ENCODE measurements at places on chromosomes 1 and 21.

GRCh38 chr1:193120604-193121166 lies 1.1 kb upstream of the CDC73 start:
- no peak for DNase-seq

GRCh38 chr1:168141871-168142385 lies 5.2 kb upstream of the GPR161 start:
- no peak for DNase-seq

GRCh38 chr1:12099610-12100009 lies 36.5 kb downstream of the TNFRSF8 start:
- no peak for DNase-seq

- no peak for DNase-seq
Observed at GRCh38 chr1:230427094-230427876, 1.2 kb upstream of the PGBD5 start.

- no peak for DNase-seq
Observed at GRCh38 chr1:21292503-21292983, 2.3 kb upstream of the ECE1 start.

DNA sequence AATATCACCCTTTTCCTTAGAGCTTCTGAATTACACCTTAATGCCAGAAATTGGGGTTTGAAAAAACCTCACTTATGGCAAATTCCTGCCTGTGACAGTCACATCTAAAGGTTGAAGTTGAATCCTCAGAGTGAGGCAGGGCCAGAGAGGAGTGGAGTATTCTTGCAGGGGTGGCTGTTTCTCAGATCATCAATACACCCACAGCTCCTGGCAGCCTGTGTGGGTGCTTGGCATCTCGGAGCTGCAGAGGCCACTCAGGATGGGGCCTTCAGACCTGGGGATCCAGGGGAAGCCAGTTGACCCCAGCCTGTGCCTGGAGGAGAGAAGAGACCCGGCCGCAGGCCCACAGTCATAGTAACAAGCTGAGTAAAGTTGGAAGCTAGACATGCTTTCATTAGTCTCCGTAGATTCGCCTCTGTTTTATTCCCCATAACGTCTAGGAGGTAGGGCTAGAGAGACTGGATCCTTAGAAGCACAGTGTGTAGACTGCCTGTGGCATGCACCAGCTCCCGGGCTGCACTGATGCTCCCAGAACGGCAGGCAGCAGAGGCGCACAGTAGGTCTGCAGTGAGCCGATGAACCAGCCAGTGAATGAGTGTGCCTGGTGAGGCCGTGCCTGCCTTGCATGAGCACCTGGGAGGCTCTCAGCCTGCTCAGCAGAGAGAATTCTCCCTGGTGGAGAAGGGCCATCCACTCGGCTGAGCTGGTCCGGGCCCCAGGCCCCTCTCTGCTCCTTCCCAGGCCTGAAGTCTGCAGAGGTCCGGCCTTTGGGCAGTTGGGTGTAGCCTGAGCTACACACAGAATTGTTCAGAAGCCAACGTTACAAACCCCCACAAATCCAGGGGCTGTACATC lies 42.9 kb downstream of the TFF3 start:
- DNase-seq: no peak

GRCh38 chr1:186849826-186850225 lies 21.1 kb downstream of the PLA2G4A start:
- DNase-seq: no peak

GRCh38 chr1:191034132-191034531 lies 556.5 kb upstream of the BRINP3 start:
- no peak for DNase-seq

DNA sequence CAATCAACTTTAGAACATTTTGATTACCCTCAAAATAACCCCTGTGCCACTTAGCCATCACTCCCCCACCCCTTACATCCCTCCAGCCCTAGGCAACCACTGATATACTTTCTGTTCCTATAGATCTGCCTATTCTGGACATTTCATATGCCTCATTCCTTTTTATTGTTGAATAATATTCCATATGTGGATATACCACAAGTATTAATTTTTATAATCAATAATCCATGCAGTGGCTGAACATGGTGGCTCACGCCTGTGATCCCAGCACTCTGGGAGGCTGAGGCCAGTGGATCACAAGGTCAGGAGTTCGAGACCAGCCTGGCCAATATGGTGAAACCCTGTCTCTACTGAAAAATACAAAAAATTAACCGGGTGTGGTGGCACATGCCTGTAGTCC lies 20.1 kb upstream of the MED18 start:
- no peak for DNase-seq
